ENCODE measurements at places on chromosomes 7 and 10.

DNA sequence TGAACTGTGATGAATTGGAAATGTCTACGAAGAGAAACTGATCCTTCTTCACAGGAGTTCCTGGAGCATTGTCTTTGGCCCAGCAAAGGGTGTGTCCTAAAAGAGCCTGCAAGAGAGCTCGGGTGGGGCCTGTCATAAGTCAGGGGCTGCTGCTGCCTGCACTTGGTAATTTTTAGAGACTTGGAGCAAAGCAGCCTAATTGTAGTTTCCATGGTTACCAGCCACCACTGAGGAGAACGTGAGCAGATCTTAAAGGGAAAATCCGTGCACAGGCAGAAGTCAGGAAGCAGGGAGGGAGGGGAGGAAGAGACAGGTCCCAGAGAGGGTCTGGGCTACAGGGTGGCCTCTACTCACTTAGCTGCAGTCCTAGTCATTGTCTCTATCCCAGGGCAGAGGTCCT lies 463.6 kb downstream of the PLXNA4 start:
- no peak for DNase-seq

GRCh38 chr10:129786216-129786615 lies 177.9 kb downstream of the EBF3 start:
- DNase-seq: no peak

GRCh38 chr10:49628599-49628998 lies 14.8 kb downstream of the CHAT start:
- DNase-seq: no peak

DNA sequence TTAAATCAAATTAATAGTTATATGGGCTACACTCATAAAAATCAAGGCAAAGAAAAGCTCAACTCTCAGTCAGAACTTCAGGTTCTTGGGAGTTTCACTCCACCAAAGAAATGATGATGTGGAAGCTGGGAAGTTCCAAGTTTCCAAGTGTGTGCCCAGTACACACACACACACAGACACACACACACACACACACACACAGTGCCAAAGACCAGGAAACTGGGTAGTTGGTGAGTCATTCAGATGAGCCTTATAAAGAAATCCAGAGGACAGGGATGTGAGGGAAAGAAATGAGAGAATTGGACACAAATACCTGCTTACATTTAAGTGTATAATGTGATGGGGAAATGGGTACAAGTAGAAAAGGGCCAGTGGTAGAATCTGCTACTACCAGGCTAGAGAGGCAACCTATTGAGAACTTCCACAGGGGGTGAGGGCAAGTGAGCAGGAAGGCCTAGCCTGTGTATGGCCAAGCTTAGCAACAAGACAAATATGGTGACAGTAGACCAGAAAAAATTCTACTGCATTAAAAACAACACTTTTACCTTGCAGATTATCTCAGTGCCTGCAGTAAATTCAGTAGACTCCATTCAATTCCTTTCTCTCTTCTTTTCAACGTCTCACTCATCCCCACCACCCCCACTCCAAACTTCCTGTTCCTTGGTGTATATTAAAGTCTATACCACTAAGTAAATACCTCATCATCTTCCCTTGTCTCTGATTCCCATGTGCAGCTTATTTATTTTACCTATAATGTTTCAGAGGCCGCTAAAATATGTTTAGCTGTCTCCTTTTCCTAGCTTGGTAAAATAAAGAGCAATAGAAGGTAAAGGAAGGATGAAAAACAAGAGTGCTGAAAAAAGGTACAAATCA lies 95.0 kb downstream of the CABCOCO1 start:
- no peak for DNase-seq

DNA sequence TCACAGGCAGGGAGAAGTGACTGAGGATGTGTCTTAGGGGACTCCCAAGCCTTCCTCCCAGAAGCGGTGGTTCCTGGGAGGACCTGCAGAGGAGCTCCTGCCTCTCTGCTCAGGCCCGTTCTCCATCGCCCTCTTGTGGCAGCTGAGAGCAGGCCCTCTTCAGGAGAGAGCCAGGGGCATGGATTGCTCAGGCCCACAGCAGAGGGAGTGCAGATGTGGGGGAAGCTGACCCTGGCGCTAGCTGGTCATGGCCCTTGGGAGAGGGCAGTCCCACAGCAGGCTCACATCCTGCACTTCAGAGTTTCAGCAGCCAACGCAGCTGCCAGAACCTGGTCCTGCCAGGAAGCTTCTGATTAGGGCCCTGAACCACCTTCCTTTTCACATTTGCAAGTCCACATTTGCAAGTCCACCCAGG lies 94.8 kb upstream of the TARP start:
- peak; percentile 78 for DNase-seq

GRCh38 chr7:104327938-104328295 lies 486 bp upstream of the LHFPL3 start:
- no peak for DNase-seq

GRCh38 chr7:69659983-69660382 lies 61.7 kb downstream of the AUTS2 start:
- no peak for DNase-seq

GRCh38 chr7:107555893-107556292 lies 7.8 kb downstream of the COG5 start:
- no peak for DNase-seq

- no peak for DNase-seq
Measured at GRCh38 chr7:70178211-70178610, 579.9 kb downstream of the AUTS2 start.

GRCh38 chr7:25075459-25075858 lies 49.6 kb downstream of the CYCS start:
- no peak for DNase-seq

GRCh38 chr10:62631241-62631640 lies 173.3 kb upstream of the ADO start:
- DNase-seq: no peak

GRCh38 chr7:5322621-5323410 lies 40.1 kb downstream of the SLC29A4 start:
- no peak for DNase-seq

- DNase-seq: no peak
Measured at GRCh38 chr10:112271982-112272381, 11.2 kb upstream of the TECTB start.

DNA sequence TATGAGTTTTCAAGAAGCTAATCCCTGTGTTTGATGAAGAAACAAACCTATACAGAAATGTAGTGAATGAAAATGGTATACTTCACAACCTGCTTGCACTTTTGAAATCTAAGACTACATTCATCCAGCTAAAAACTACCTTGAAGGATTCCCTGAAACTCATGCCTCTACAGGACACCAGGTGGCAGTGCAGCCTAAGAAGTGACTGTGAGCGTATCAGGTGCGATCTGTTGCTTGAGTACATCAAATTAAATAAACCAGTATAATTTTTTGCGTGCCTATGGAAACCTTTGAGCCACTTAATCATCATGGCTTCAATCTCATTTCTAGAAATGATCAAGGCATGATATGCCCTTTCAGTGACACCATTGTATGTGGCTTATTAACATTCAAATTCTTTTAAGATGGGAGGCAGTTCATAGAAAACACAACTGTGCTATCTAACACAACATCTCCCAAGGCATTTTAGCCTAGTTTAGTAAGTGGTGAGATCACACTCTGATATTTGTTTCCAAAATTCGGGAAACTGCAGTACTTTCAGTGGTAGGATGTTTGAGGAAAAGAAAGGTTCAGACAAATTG lies 57.4 kb downstream of the PPP1R17 start:
- no peak for DNase-seq

- DNase-seq: no peak
Measured at GRCh38 chr7:80781561-80781979, 137.3 kb downstream of the SEMA3C start.

DNA sequence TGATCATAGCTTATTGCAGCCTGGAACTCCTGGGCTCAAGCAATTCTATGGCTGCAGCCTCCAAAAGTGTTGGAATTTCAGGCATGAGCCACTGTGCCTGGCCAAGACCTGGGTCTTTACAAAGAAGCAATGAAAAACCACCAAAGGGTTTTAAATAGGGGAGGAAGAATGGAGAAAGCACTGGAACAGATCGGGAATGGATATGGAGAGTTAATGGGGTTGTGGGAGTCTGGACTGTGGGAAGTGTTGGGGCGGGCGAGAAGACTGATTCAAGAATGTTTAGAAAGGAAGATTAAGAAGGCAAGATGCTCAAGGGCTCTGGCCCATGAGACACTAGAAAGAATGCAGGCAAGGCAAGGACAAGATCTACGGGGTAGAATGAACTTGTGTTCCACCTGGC lies 98.5 kb downstream of the CARD11 start:
- DNase-seq: no peak

- no peak for DNase-seq
Measured at GRCh38 chr7:30912986-30913811, 1.5 kb downstream of the AQP1 start.

DNA sequence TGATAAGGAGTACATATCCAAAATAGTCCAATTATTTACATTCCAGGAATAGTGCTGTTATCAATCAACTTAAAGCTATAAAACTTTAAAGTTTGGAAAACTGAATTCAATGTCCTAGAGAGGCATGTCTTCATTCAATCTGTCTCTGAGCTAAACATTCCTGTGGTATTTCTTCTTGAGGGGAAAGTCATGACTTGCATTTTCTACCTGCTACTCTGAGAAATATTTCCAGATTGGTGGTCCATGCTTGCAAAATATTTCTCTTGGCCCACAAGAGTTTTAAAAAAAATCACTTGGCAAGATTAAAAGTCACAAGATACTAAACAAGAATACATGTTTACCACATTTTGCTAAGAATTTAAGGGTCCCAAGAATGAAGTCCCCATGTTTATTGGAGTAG lies 63.6 kb upstream of the HGF start:
- DNase-seq: no peak

DNA sequence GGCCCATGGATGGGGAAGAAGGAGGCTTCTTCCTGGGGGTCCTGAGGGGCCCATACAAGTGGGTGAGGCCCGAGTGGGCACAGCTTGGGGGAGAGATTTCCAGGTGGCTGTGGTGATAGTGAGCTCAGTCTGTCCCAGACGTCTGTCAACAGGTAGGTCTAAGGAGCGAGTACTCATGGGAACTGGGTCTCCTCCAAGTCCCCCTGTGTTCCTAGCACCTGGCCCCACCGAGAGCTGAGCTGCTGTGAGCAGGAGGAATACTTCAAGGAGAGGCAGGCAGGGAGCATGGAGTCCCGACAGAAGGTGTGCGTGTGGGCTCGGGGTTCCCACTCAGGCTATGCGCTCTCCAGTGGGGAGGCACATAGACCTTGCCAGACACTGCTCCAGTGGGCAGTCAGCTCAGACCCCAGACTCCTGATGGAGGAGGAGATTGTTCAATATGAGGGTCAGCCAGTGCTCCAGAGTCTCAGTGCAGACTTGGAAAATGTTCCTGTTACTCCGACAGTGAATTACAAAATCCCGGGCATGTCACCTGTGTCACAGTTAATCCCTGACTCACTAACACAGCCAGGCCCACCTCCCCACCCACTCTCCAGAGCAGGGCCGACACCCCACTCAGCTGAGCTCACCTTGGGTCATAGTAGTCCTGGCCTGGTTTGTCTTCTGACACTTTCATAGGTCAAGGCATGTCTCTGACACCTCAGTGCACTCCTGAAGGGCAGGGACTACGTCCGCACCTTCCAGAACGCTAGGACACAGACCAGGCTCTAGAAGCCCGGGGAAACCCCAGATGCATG lies 28.2 kb upstream of the C10orf53 start:
- no peak for DNase-seq

GRCh38 chr7:4638781-4639575 lies 43.1 kb upstream of the FOXK1 start:
- no peak for DNase-seq

GRCh38 chr10:132270721-132271457 lies 36.9 kb downstream of the STK32C start:
- peak; percentile 6 for DNase-seq

DNA sequence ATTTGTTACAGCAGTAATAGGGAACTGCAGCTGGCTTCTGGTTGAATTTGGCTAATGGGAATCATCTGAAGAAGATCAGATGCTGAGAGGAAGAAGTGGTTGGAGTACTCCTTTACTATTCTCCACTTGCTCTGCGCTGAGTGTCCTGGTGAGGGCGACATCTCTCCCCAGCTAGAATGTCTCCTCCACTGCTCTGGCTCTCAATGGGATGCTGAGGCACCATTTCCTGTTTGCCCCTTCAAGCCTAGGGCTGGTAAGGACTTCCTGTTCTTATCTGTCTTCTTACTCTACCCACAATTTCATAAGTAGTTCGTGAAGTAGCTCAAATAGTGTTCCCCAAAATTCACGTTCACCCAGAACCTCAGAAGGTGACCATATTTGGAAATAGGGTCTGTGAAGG lies 43.2 kb upstream of the TES start:
- no peak for DNase-seq

DNA sequence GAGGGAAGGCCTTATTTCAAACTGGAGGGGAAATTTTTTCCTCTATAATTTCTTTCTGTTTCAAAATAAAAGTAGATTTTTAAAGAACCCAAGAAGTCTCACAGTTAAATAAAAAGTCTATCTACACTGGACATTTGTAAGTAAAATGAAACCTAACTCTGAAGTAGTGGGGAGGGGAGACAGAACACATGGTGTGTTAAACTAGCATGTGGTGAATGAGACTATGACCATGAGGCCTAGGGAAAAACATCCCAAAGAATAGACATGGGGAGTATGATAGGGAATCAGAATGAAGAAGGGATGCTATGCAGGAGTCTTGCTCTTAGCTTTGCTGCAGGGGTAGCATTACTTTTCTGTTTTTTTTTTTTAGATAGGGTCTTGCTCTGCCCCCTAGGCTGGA lies 1061.3 kb upstream of the LRRTM3 start:
- no peak for DNase-seq

DNA sequence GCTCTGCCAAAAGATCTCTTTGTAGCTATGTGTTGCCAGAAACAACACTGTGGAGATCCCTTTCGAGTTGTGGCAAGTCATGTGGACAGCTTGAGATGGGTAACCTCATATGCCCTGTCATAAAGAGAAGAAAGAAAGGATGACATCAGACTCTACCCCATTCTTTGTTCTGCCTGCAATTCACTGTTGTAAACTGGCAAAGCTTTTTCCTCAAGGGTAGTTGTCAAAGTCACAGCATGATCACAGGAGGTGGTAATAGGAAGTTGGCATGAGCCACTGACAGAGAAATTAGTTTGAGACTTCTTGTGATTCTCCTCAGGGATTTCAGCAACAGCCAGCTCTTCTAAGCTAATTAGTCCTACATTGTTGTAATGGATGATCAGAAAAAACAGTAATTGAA lies 19.4 kb upstream of the MINDY3 start:
- DNase-seq: no peak

GRCh38 chr7:65430344-65431186 lies 56.9 kb downstream of the ZNF92 start:
- no peak for DNase-seq

DNA sequence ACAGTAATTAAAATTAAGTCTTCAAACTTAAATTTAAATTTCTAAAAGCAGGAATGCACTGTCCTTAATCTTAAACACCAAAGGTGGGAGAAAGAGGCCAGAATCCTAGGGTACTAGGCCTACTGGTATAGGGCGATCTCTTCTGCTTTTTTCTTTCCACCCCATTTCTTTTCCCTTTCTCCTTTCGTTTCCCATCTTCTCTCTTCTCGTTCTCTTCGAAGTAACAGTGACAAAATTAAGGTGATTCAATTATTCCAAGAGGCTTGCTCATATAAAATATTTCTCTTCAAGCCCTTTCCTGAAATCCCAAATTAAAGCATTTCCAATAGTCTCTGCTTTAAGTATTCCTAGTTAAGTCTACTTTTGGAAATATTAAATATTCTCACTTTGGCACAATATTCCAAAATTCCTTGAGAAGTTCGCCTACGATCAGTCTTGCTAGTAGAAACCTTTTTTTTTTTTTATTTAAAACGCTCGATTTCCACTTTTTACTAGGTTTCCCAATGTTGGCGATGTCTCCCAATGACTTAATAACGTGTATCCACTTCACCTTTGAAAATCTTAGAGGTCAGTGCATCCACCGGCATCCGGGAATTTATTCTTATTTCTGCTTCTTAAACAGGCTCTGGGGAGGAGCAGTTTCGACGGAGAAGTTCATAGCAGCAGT lies 765 bp upstream of the LCOR start:
- DNase-seq: no peak

- no peak for DNase-seq
Measured at GRCh38 chr10:110416776-110417711, 80.7 kb upstream of the DUSP5 start.

Measured in activated CD8-positive, alpha-beta memory T cell treated with anti-CD3 and anti-CD28 coated beads, Interleukin-2, amount 50 U/mL, for 4 hours (primary cell).